HS-5 (cell line): ENCODE measurements at places on chromosomes 7 and 10.

DNA sequence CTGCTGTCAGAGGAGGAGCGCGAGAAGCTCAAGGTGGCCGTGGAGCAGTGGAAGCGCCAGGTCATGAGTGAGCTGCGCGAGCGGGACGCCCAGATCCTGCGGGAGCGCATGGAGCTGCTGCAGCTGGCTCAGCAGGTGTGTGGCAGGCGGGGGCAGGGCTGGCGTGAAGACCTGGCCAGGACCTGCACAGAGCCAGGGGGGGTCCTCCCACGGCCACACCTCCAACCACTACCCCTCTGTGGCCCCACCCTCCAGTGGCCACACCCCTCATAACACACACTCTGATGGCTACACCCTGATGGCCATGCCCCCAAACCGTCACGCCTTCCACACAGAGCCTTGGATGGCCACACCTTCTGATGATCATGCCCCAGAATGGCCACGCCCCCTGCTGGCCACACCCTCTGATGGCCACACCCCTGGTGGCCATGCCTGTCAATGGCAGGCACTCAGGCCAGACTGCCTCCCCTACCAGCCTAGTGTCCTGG is 23.4 kb upstream of the DPYSL4 start:
- DNase-seq, result no peak

DNA sequence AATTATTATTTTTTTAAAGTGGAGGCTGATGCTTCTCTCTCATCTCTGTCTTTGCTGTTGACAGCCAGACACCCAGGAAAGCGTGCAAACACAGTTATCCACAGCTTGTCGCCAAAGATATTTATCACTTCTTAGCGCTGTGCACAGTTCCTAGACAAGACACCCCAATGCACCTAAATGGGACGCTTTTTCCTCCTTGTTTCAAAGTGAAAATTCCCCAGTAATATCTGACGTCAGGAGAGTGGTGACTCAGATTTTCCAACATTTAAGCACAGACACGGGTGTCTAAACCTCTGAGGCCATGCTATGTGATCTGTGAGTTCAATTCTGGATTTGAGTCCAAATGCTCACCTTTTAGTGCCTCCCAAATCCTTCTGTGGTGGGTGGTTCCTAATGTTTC is 151.6 kb downstream of the EMX2 start:
- DNase-seq, result no peak

DNA sequence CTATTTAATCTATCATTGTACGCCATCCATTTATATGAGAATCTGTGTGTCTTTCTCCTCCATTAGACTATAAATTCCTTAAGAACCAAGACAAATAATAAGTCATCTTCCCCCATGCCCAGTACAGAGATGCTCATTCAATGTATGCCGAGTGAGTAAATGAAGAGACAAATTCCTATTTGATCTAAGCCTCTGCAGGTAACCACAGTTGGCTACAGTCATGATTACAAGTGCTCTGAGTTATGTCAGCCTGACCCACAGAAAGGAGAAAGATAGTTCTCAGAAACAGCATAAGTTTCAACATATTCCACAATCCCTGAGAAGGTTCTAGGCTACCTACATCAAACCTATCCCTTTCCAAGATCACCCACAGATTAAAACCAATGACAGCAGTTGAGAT is 46.1 kb downstream of the MPP7 start:
- DNase-seq, result no peak

- DNase-seq, result no peak
Observed at GRCh38 chr7:139659922-139660316, 117.9 kb downstream of the HIPK2 start.

DNA sequence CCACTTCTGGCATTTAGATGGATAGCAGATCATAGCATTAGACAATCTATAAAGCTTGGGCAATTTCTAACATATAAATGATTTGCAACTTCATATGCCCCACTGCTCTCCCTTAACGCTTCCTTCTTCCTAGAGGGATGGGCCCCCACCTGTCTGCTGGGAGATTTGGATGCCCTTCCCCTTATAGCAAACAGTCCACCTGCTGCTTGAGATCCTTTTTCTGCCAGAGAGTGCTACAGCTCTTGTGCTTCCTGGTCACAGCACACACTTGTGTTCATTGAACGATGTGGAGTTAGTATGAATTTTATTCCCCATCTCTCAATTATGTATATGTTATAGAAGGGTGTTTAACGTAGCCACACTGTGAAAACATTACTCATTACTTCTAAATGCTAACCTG is 10.4 kb upstream of the PCGF5 start:
- no peak for DNase-seq

- no peak for DNase-seq
Observed at GRCh38 chr7:77444123-77444522, 28.0 kb upstream of the GSAP start.

GRCh38 chr7:69365651-69366192 is 232.6 kb upstream of the AUTS2 start:
- DNase-seq, result no peak

GRCh38 chr7:19333706-19334105 is 188.5 kb upstream of the FERD3L start:
- no peak for DNase-seq
